ENCODE measurements at places on chromosomes 2 and 18. TPM values are rescaled to one million over a fixed set of nuclear protein-coding genes. Genes with fewer than 3 reads are reported as not detected.

TMEM247 gene
- total RNA-seq = not detected

UGT1A5 gene
- total RNA-seq = 3.2 TPM

ARHGEF4 gene
- 78.5 TPM for total RNA-seq

USP34 gene
- total RNA-seq = 43.1 TPM

SP9 gene
- total RNA-seq = not detected

CTLA4 gene
- not detected for total RNA-seq

TEKT4 gene
- not detected for total RNA-seq
